CD4-positive, alpha-beta memory T cell (primary cell): ENCODE measurements at places on chromosomes 12 and 14.

- no peak for DNase-seq
Measured at GRCh38 chr12:28540324-28540714, 350.1 kb downstream of the CCDC91 start.

DNA sequence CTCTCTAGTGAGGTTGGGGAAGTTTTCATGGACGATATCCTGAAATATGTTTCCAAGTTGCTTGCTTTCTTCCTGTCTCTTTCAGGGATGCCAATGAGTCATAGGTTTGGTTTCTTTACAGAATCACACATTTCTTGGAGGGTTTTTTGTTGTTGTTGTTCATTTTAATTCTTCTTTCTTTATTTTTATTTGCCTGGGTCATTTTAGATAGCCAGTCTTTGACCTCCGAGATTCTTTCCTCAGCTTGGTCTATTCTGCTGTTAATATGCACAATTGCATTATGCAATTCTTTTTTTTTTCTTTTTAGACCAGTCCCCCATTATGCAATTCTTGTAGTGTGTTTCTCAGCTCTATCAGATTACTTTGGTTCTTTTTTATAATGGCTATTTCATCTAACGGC is 338.9 kb downstream of the AEBP2 start:
- DNase-seq = no peak

GRCh38 chr14:93062890-93063289 is 52.8 kb downstream of the ITPK1 start:
- DNase-seq = no peak

- no peak for DNase-seq
Measured at GRCh38 chr12:34311337-34311736, 289.0 kb downstream of the ALG10 start.

DNA sequence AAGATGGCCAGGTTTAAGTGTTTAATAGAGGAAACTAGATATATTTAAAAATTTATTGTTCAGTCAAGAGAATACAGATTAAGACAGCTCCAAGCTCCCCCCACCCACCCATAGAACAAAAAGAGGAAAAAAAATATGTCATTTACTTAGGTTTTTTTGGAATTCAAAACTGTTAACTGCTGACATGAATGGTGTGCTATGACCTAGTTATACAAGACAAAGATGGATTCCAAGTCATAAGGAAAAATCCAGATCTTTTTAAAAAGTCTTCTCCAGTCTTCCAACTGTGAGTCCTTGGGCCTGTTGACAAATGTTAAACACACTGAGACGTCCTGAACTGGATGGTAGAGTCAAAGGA is 1.3 kb upstream of the SETD1B start:
- DNase-seq = no peak

- DNase-seq = no peak
Measured at GRCh38 chr14:53519137-53519536, 366.0 kb upstream of the DDHD1 start.

GRCh38 chr14:47284283-47284682 is 391.1 kb downstream of the MDGA2 start:
- DNase-seq = no peak

DNA sequence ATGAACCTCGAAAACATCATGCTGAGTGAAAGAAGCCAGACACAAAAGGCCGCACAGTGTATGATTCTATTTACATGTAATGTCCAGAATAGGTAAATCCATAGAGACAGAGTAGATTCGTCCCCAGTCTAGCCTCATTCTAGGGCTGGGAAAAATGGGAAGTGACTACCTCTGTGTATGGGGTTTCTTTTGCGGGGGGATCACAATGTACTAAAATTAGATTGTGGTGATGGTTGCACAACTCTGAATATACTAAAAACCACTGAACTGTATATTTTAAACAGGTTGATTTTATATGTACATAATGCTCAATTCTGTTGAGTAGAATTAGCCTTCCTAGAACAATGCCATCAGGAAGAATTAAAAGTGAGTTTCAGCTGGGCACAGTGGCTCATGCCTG is 6.3 kb upstream of the RILPL2 start:
- DNase-seq = no peak

DNA sequence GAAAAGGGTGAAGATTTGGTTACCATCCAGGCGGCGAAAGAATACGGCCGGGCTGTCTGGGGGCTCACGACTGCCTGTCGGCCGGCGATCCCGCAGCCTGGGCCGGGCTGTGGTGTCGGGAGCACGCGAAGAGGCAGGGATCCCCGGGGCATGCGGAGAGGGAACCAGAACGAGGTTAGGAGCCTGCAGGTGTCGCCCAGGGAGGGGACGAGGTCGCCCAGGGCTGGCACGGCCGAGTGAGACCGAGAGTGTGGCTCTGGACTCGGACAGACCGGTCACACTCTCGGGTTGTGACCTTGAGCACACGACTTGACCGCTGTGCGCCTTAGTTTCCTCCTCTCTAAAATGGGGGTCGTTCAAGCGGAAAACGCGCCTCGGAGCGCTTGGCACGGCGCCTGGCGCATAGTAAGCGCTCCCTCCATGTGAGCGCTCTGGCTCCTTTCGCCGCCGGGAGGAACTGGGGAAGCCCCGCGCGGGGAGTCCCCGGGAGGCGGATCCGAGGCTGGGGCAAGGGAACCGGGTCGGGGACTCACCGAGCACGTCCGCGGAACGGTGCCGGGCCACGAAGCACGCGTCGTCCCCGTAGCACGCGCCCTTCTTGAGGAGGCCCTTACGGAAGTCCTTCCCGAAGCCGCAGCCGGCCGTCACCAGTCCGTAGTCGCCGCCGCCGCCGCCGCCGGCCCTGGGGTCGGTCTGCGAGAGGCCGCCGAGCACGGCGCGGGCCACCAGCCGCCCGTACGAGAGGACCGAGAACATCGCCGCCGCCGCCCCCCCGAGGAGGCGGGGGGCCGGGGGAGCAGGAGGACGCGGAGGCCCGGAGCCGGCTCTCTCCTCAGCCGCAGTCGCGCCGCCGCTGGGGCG is 612 bp downstream of the PPTC7 start:
- peak; percentile 72 for DNase-seq

GRCh38 chr14:64910847-64911495 is 3.3 kb upstream of the CHURC1 start:
- DNase-seq = no peak

GRCh38 chr12:2248901-2249381 is 196.2 kb downstream of the CACNA1C start:
- no peak for DNase-seq

- no peak for DNase-seq
Measured at GRCh38 chr14:58994130-58994529, 194.3 kb upstream of the DAAM1 start.
